ENCODE measurements at places on chromosomes 3 and 15.

- DNase-seq = peak; percentile 85
These were observed at the start of gene CCDC71 for GRCh38 chr3:49165771-49166751. CCDC71 (minus strand) TSS chr3:49166331; CDS start chr3:49164208, 2,123 bp downstream.

DNA sequence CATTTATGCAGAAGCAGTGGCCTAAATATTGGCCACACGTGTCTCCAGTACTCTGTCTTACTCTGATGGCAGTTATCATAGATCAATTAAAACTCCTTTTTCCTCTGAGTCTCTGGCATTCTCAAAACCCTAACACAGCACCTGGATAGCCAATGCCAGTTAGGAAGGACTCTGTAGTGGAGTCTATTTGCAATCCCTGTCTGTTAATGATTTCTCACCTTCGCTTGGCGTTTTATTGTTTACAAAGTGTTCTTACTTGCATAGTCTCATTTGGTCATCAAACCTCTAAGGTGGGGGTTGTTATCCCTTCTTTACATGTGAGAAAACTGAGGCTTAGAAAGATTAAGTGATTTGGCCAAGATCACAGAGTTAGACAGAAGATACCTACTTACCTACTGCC lies 258.8 kb downstream of the IL5RA start:
- no peak for DNase-seq

DNA sequence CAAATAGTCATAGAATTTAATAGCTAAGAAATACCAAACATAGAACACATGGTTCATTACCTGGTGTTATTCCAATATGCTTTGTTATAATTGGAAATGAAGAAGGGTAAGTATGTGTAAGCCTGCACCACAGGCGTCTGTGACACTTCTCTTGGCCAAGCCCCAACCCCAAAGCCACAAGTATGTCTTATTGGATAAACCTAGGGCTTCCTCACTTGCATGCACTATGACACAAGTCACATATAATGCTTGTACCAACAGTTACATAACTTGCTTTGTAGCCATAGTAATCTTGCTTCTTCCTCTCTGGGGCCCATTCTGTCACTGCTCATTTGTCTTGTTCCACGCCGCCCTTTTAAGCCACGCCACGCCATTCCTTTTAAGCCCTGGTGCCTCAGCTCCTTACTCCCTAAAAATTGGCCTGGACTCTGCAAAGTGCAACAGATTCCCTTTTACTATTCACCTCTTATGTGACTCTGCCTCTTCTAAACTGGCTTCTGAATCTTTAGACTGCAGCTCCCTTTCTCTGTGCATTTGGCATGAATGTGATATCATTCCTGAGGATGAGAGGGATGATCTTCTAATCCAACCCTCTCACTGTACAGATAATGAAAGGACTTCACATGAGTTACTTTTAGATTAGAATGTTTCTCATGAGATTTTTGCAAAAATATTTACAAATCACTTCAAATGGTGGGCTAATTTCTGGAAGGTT lies 48.1 kb upstream of the EPHA3 start:
- no peak for DNase-seq

DNA sequence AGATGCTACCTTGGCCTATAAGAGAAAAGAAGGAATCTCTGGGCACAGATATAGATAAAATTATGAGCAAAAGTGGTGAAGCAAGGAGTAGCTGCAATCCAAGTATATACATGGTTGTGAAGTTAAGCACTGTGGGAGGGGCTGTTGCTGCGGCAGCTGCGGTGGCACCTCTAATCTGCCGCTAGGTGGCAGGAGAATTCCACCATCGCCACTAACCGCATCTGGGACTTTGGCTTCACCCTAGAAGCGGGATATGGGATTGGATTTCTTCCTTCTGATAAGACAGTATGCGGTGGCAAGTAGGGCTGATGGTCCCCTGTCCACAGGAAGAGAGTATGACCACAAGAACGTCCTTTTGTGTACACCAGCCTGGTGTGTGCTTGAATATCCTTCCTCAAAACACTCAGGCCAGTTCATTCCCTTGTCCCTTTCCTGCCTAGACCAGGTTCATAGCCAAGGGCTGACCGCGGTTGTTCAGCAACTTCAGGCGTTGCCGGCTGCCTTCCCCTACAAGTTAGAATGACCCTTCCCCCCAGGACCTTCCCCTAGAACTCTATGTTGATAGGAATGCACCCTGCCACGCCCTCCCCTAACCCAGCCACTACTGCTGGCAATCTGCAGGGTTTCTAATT lies 5.1 kb downstream of the MAGEL2 start:
- peak; percentile 46 for DNase-seq

GRCh38 chr15:65323071-65323511 lies 18.6 kb downstream of the RNU5B-1 start:
- no peak for DNase-seq

DNA sequence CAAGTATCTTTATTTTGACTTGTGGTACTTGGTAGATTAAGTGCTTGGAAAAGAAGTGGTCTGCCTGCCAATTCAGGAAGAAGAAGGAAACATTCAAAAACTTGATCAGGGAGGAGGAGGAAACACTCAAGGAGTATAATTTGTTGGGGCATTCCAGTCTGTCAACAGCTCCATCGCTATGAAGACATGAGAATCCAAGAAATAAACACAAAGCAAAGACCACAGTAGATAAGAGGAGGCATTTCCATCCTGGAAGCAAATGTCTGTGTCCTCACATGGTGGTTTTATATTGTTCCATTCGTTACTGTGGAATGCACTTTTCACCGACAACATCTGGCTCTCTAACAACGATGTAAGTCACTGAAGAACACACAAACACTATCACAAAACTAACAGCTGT lies 176.1 kb upstream of the FRMD4B start:
- no peak for DNase-seq

- no peak for DNase-seq
These were observed 1.0 kb downstream of the EOMES start for GRCh38 chr3:27720899-27721716.

- DNase-seq = no peak
These were observed 72.1 kb upstream of the ITGA11 start for GRCh38 chr15:68503791-68504680.

DNA sequence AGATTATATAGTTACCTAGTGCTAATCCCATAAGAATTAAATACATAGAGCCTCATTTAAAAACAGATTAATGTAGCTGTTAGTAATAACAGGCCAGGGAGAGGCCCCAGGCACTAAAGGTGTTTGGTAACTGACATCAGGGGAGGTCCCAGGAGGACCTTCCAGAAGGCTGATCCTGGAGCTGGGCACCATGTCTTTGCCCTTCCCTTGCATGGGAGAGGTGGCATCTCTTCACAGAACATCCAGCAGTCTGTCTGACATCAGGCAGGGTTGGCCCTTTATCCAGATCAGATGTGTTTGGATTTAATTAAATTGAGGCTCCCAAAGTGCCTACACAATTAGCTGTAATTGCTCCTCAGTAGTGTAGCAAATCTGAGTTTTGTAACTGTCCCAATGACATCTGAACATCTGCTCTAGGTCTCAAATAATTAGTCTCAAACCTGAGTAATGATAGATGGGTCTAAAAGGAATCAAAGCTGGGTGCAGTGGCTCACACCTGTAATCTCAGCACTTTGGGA lies 53.0 kb downstream of the RLBP1 start:
- peak; percentile 12 for DNase-seq

DNA sequence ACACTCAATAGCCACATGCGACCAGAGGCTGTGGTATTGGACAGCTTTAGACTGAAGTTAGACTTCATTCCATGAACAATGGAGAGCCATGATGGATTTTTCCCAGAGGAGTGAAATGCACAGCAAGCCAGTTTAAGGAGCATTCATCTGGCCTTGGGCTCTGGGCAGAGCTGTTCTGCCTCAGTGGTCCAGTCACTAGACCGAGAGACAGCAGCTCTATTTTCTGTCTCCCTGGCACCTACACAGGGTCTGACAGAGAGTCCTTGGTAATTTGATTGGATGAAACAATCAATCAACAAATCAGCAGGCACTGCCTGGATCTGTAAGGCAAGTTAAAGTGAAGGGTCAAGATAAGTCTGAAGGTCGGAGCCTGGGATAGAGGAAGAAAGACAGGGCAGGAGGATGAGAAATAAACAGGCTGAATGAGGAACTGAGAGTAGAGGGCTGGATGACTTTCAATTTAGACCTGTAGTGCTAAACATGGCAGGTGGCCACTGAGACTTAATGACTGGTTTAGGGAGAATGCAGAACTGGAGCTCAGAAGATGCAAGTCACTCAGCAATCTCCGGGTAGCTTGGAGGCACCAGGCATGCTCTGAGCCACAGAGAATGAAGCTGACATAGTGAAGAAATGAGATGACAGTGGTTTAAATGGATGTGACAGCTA lies 98.5 kb upstream of the SLC25A36 start:
- DNase-seq = no peak

GRCh38 chr15:88994286-88994685 lies 81.1 kb upstream of the MFGE8 start:
- DNase-seq = no peak

- DNase-seq = no peak
These were observed 41.5 kb downstream of the KLHL6 start for GRCh38 chr3:183514021-183514420.

DNA sequence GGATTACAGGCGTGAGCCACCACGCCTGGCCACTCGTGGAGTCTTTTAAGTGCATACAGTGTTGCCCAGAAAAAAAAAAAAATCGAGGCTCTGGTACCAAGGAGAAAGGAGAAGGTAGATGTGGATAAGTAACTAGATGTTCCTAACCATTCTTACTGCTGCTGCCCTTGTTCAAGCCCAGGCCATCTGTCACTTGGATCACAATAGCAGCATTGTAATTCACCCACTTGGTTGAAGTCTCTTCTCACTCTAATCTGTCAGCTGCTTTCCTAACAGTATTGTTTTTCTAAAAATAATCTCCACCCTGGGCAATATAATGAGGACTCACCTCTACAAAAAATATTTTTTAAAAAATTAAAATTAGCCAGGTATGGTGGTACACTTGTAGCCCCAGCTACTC lies 58.0 kb upstream of the CRTC3 start:
- no peak for DNase-seq

GRCh38 chr15:32718821-32719716 lies 1.3 kb downstream of the GREM1 start:
- peak; percentile 7 for DNase-seq

- no peak for DNase-seq
These were observed 119.7 kb downstream of the WNT5A start for GRCh38 chr3:55367384-55367783.

DNA sequence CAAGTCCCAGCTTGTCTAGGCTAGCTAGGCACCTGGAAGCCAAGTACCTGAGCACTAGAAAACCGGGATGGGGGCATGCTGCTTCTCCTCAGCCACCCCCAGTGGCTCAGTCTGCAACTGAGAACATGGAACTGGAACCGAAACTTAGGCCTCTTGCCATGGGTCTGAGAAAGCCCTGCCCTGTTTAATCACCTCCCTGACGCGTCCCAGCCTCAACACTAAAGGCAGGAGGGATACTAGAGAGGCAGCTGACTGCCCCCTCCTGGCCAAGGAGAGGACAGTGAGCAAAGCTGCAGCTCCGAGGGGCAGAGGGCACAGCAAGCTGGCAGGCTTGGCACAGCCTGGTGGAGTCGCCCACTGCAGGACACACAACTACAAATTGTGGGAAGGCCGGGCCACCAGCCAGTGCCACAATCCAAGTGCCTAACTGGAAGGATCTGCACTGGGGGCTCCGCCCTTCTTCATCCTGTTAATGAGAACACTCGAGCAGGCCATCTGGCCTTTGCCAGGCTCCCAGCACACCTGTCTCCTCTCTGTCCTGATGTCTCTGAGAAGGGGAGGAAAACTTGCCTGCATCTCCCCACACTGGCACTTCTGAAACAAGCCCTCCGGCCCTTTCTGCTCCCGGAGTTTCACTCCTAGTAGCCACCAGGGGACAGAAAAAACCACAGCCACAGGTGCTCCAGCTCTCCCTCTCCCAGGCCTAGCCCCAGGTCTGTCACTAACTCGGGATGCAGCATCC lies 53.7 kb downstream of the BDH1 start:
- DNase-seq = peak; percentile 65

DNA sequence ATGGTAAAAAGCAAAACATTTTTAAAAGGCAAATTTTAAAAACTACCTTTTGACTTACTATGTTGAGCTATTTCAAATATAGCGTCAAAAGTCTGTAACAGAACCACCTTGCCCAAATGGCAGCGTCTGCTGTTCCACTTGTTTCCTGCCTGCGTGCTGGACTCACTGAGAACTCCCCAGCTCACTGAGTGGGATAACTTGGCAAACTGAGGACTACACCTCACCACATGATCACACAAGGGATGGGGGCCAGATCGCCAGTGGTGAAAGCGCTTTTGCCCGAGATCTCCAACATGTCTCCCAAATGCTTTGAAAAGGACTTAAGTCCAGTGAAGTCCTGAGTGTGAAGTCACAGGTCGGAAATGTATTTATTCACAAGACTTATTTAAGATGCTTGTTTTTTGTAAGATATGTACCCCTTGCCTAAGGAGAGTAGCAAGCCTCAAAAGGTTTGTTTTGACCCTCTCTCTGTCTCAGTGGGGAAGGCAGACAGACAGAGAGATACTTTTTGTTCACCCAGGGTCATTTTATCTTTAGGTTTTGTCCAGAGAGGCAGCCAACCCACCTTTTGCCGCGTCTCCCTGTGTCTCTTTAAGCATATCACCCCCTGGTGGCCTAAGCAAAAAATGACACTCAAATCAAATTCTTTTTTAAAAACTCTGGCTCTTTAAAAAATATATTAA lies 192.6 kb downstream of the PDZRN3 start:
- DNase-seq = no peak

GRCh38 chr3:113266738-113267137 lies 55.4 kb downstream of the BOC start:
- no peak for DNase-seq

DNA sequence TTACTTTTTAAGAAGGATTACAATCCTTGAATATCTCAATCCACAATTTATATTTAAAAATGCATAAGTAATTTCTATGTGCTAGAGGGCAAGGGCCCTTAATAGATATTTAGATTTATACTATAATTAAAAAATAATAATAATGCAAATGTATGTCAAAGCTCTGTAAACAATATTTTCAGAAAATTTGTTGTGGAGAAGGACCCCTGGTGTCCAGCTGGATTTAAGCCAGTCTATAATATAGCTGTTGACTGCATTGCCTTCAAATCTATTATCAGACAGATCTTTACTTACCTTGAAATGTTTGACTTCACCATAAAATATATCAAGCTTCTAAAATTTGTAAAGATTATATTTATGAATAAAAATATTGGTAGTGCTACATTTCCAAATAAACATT lies 65.6 kb downstream of the ZBTB20 start:
- DNase-seq = no peak

DNA sequence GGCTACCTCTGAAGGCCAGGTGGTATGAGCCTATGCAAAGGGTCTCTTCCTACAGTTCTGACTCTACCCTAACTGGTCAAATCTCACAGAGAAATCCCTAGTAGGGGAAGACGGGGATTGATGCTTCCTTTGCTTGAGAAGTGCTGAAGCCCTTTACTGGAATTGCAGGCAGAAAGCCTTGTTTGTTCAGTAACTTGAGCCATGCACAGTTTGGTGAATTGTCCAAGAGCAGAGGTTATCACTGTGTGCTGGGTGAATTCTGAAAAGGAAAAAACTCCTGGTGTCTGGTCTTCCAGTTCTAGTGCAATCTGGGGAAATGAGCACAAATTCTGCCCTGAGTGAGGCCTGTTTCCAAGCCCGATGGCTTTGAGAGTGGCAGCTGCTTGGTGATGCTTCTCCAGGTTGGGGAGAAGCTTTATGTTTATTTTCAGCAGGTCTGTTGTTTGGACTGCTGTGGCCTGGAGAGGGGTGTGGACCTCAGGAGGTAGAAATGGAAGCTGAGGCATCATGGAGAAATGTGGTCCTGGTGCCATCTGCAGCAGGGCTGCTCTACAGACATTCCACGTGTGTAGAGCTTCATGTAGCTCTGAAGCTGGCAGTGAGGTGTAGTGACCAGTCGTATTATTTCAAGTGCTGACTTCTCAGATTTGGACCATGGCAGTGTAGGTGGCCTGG lies 60.9 kb downstream of the ARNT2 start:
- DNase-seq = no peak
